ENCODE measurements at places on chromosomes 1 and 21.

DNA sequence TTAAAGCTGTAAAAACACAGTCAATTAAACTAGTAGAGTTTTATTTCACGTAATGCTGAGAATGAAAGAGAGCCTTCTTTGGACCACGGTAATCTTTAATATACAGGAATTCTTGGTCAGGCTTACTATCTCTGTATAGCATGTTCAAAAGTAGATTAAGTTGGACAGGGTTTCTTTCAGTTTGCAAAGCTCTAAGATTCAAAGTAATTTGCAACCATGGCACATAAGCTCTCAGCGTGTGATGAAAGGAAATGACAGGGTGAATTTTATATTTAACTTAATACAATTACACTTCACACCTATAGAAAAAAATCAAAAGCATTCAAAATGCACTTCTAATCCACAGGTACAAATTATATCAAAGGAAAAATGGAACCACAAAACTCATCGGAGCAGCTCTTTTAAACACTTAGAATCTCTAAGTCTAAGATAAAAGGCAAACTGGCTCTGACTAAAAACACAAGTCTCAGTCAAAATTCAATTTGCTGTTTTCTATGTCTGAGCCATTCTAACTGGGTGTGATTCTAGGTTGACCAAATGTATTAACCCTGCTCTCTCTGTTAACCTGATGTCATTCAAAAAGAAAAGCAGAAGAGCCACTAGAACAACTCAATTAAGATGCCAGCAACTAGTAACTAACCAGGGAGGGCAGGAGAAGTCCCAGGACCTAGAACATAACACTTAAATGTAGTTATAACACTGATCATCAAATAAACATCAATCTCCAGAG lies 147.7 kb downstream of the RERE start:
- DNase-seq = no peak

GRCh38 chr1:177505905-177506590 lies 335.3 kb downstream of the BRINP2 start:
- DNase-seq = no peak

DNA sequence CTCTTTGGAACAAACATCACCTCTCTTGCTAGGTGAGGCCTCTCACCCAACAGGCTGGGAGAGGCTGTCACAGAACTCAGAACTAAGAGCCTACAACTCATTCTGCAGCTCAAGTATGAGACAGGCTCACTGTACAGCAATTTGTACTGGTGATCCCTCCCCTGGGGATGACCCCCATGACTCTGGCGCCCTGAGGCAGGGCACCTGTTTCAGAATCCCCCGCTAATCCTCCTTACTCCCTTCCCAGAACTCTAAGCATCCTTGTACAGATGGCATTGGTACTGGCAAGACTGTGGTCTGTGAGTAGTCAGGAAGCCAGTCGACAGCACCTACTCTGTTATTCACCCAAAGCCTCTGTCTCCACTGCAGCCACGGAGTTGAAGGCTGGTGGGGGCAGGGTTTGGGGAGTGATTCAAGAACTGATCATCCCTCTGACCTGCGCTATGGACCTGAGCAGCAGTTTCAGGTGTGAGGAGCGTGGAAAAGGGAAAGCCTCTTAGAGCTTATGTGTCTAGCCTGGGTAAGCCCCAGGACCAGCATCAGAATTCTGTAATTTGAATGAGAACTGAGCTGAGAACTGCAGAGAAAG lies 655.5 kb downstream of the KIF26B start:
- no peak for DNase-seq

- DNase-seq = no peak
Observed at GRCh38 chr1:150516050-150516591, 569 bp downstream of the FALEC start.

DNA sequence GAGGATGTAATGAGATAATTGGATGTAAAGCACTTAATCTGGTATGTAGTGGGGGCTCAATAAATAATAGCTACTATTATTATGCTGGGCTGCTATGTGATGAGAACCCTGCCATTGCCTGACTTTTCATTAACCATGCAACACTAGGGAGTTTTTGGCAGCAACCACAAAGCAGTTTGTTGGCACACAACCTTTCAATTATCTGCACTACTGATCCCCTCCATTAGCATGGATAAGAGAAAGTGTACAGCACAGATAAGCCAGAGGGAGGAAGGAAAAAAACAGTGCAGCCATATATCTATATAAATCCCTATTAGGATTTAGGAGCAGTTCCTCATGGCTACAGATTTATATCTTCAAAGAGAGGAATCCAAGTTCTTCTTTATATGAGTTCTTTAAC lies 498.5 kb downstream of the NUF2 start:
- DNase-seq = no peak

Data from stimulated activated CD8-positive, alpha-beta memory T cell treated with anti-CD3 and anti-CD28 coated beads, Interleukin-7, amount 100 ng/mL, for 4 hours (primary cell).